ENCODE measurements at places on chromosomes 2 and 18.
A peak's percentile ranks its signal among the peaks of the same experiment; 100 is the strongest.

DNA sequence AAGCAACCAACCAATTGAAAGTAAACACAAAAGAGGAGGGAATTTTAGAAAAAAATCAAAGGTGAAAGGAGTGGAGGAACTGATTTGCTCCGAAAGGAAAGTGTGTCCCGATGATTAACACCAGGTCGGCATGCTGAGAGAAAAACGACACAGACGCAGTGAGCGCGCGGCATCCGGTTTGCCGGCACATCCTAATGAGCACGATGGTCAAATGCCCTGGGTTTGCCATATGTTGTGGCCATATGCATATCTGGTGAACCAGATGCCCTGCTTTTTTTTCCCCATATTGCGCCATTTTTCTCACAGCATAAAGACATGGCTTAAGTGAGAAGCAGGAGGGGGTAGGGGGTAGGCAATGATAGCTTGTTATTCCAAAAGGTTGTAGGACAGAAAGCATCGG, 626.7 kb downstream of the BCL11A start:
- no peak for DNase-seq

DNA sequence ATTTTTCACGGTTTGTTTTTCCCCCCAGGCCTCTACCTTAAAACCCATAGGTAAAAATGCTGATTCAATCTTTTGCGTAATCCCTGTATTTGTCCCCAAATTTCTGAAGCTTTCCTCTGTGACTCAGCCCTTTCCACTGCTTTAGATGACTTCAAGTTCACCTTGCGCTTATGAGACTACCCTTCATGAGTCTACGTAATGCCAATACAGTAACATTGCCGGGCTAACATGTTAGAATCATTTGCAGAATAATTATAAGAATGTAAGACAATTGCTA, 283.0 kb downstream of the TMX3 start:
- no peak for DNase-seq

GRCh38 chr2:69181806-69182427, 168.9 kb downstream of the ANTXR1 start:
- DNase-seq = no peak

DNA sequence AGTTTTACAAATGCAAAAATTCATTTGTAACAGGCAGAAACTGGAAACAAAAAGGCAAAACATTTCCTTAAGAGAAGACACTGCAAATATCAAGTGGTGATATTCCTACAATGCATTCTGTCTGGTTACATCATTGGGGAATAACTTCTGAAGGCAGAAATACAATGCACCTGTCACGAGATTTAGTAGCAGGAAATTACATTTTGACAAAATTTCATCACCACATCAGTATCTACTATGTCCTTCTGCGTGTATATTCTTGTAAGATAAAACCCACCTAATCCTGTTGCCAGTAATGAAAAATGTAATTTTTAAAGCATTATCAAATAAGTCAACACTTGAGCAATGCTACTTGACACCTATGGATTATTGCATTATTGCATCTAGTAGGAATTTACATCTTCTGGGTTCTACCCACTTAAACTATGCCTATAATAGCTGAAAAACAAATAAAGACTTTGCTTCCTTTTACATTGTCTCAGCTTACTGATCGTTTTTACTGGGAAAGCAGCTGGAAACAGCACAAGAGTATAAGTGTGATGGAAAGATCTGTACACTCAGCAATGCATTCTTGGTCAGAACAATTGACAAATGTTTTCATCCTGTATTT, 59.5 kb downstream of the IRS1 start:
- DNase-seq = no peak

GRCh38 chr2:208042041-208042440, 16.7 kb upstream of the PLEKHM3 start:
- no peak for DNase-seq

GRCh38 chr2:222058819-222059445, 239.9 kb downstream of the PAX3 start:
- DNase-seq = no peak

- no peak for DNase-seq
Observed at GRCh38 chr2:172995323-172996244, 80.1 kb upstream of the MAP3K20 start.

DNA sequence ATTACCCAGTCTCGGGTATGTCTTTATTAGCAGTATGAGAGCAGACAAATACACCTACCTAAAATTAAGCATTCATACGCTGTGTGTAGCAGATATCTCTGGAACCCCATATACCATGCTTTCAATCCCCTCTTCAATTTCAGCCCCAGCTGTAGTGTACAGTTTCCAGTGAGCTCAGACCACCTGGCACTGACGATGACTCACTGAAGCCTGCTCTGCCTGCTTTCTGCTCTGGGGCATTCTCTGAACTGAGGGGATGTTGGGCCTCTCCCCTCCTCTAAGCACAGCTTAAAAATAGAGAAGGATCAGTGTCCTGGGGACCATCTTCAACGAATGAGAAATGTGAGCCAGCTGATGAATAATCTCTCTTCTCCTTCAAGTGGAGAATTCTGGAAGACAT, 8.7 kb upstream of the CCL20 start:
- no peak for DNase-seq

DNA sequence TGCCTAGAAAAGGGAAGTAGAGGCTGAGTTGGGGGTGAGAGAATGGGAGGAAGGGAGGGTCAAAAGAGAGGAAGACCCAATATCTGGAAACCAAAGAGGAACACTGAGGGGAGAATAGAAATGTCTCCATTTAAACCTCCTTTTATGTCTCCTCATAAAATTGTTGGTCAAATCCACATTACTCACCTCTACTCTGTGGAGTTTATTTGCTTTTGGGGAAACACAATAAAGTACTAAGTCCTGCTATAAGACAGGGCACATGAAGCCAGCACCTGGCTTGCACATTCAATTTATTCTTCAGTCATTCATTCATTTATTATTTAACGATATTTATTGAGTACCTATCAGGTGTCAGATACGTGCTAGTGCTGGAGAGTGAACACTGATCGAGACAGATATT, 60.3 kb upstream of the NFE2L2 start:
- no peak for DNase-seq

GRCh38 chr2:188443207-188443606, 151.5 kb downstream of the GULP1 start:
- DNase-seq = no peak

- no peak for DNase-seq
Observed at GRCh38 chr2:85666016-85666415, 2.0 kb downstream of the SFTPB start.

GRCh38 chr2:113910110-113910717, 20.3 kb downstream of the ACTR3 start:
- DNase-seq = peak; percentile 39

Data from activated gamma-delta T cell treated with anti-CD3 and anti-CD28 coated beads, Interleukin-2, amount 50 U/mL, for 16 hours (primary cell).